ENCODE measurements at places on chromosomes 16 and 17. TPM values are rescaled to one million over a fixed set of nuclear protein-coding genes. Genes with fewer than 3 reads are reported as not detected.

KRTAP16-1 gene
- not detected for total RNA-seq

RMI2 gene
- 11.1 TPM for total RNA-seq

ANKRD40CL gene
- not detected for total RNA-seq

SOX8 gene
- 1.8 TPM for total RNA-seq

MT1M gene
- 1.8 TPM for total RNA-seq

SERPINF2 gene
- 0.77 TPM for total RNA-seq

KRT9 gene
- not detected for total RNA-seq

ABR gene
- 172 TPM for total RNA-seq

CACNG1 gene
- total RNA-seq: 0.13 TPM

CD7 gene
- 0.77 TPM for total RNA-seq

CYB5D1 gene
- total RNA-seq: 8.6 TPM

WNT9B gene
- total RNA-seq: not detected

TOX3 gene
- 3.4 TPM for total RNA-seq

KLHL36 gene
- 46.0 TPM for total RNA-seq

BCAR1 gene
- total RNA-seq: 120 TPM

BEAN1 gene
- not detected for total RNA-seq

TBC1D28 gene
- not detected for total RNA-seq

HNF1B gene
- not detected for total RNA-seq

TNK1 gene
- 6.2 TPM for total RNA-seq

SLC38A8 gene
- total RNA-seq: not detected

RAB40C gene
- total RNA-seq: 30.7 TPM

APOH gene
- 1.2 TPM for total RNA-seq

HOXB6 gene
- total RNA-seq: 196 TPM

MT1E gene
- 170 TPM for total RNA-seq

DLG4 gene
- total RNA-seq: 32.4 TPM

IRX3 gene
- total RNA-seq: 7.0 TPM

TMEM88 gene
- total RNA-seq: 1.6 TPM

C16orf54 gene
- total RNA-seq: 0.18 TPM

UTS2R gene
- 0.39 TPM for total RNA-seq

NPB gene
- total RNA-seq: 3.9 TPM

KIF19 gene
- total RNA-seq: not detected

HS3ST2 gene
- total RNA-seq: not detected

CACNG5 gene
- 0.21 TPM for total RNA-seq

CLEC10A gene
- total RNA-seq: not detected

DDX42 gene
- total RNA-seq: 89.6 TPM

HOXB2 gene
- 70.1 TPM for total RNA-seq

EFCAB3 gene
- not detected for total RNA-seq

BIRC5 gene
- total RNA-seq: 119 TPM

PLCG2 gene
- 10.8 TPM for total RNA-seq

Measured in Panc1 (cell line).